ENCODE measurements at places on chromosomes 4 and X.

GRCh38 chr4:183426507-183426906, 17.9 kb upstream of the CDKN2AIP start:
- DNase-seq: no peak

GRCh38 chrX:33840176-33840575, 291.9 kb downstream of the FAM47A start:
- no peak for DNase-seq

GRCh38 chrX:40140706-40141499, 43.1 kb upstream of the BCOR start:
- DNase-seq: no peak

DNA sequence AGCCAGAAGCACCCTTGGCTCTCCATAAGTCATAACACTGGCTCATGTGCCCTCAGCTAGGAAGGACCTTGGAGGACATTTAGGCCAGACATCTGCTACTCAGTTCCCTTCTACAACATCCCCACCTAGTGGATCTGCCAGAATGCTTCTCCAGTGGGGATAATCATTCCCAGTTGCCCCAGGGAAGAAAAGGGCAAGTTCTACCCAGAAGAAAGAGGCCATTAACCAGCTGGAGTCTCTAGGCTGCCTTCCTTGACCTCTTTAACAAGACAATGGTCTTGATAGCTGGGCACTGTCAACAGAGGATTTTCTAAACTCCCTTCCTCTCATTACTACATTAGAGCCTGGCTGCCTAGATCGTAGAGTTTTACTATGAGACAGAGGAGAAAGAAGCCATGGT, 42.0 kb downstream of the LGI2 start:
- DNase-seq: no peak

DNA sequence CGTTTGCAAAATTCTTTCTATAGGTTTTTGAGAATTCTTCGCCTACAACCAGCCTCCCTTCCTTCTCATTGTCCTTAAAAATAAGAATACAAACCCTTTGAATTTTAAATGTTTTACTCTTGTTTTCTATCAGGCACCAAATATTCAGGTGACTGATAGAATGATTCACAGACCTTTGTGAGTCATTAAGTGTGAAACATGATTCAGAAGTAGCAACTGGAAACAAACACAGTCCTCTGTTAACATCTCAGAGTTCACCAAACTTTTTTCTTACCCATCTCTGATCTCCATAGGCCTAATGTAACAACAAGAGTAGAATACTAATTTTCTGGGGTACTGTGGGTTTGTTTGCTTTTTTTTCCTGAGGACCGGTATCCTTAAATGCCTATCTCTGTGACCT, 63.4 kb upstream of the MAB21L2 start:
- no peak for DNase-seq

DNA sequence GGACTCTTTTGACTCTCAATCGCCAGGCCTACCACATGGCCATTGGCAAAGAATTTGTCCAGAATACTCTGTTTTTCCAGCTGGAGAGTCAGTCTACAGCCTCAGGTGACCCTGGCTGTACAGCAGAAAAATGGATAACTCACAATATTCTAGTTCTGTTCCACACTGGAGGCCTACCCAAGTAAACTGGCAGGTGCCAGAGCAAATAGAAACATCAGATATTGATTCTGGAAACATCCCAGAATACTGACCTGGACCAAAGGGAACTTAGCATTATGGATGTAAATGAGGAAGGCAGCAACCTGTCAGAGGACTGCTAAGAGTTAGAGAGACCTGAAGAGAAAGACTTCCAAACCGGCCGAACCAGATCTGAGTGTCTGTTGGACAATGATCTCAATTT, 147.9 kb upstream of the SMAD1 start:
- DNase-seq: no peak

- DNase-seq: no peak
These were observed 859.9 kb downstream of the FAT4 start for GRCh38 chr4:126174627-126175026.

GRCh38 chr4:86921608-86922252, 13.1 kb upstream of the AFF1 start:
- peak; percentile 68 for DNase-seq

DNA sequence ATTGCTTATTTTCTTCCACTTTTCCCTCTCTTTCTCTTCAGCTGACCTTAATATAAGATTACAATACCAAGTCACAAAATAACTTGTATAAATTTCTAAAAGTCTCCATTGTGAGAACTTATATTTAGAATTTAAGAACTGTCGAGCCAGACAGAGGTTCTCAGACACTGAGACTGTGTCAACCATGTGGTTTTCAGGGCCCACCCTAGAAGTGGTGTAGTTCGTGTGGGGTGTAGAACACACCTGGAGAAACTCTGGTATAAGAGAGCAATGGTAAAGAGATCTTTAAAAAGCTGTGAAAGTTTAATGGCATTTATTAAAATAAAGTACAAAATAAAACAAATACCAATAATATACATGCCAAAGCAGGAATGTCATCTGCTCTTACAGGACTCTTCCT, 19.7 kb downstream of the CPEB2 start:
- DNase-seq: no peak

DNA sequence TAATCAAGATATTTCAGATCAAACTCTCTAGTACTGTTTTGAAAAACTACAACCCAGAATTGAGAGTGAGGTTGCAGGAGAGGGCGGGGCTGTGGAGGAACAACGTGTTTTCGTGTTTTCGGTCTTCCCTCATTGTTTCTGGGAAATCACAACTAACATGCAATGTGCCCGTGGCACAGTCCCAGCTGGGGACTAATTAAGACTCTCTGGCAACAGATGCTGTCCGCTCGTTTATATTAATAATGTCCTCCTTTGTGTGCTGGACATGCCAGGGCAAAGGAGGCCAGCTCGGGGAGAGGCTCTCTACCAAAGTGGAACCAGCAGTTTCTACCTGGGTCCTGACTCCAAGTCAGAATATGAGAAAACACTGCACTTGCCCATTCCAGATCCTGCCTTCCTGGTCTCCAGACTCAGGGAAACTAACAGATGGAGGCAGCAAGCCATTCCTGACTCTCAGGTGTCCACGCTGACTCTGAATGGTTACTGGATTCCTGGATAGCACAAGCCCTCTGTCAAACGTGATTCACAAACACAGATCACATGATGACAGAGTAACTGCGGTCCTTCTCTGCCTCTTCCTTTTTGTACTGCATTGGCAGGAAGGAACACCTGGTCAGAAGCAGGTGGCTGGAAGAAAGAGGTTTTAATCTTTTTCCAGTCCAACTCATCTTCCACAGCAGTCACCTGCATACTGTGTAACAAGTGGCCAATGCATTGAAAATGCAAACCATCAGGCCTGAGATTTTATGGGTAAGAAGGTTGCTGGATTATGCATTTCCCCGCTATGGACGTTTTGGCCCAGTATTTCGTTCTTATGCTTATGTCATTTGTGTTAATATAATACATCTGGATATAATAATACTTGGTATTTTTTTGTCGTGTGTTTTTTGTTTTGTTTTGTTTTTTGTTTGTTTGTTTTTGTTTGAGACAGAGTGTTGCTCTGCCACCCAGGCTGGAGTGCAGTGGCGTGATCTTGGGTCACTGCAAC, 65.0 kb downstream of the COQ2 start:
- DNase-seq: no peak

DNA sequence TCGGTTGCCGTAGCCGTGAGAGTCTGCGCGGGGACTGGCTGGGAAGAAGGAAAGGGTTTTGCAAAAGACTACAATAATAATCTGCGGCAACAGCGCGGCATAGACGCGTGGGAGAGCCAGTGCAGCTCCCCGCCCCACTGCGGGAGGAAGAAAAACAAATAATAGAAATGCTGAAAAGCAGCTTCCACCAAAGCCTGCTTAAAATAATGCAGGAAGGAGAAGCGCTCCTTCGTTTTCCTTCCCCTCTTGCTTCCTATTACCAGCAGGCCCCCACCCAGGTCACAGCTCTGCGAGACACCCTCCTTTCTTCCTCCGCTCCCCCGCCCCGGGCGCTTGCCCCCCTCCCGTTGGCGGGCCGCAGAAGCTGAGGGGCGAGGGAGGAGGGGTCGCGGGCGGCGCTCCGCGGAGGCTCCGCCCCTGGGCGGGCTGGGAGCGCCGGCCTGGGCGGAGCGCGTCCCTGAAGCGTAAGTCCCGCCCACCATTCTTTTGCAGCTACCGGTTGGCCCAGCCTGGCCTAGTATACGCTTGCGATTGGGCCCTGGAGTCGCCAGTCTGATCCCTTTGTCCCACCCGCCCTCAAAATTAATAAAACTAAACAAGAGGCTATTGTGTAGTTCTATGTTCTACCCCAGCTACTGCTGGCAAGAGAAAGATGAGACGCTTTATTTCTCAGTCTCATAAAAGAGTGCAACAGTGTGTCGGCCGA, 636 bp upstream of the AMOT start:
- no peak for DNase-seq

GRCh38 chr4:175412161-175412560, 399.9 kb downstream of the GPM6A start:
- DNase-seq: no peak
